Astrocyte (in vitro differentiated cells and primary cell): ENCODE measurements at places on chromosomes 4 and X.
A peak's percentile ranks its signal among the peaks of the same experiment; 100 is the strongest.

DNA sequence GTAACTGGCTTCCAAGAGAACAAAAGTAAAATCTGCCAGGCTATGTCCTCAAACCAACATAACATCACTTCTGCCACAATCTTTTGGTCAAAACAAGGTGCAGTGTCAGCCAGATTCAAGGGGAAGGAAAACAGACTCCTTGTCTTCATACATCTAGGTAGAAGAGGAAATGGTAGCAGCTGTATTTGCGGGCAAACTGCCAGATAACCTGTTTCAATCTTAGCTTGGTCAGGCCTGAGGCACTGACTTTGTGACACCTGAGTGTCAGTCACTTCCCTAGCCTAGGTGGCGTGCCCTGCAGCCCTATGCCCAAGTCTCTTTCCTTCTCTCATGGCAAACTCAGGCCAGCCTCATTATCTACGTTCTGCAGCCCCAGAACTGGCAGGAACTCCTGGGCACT is 146.2 kb upstream of the JADE1 start:
- no peak for DNase-seq

- DNase-seq, result peak; percentile 77
Observed at GRCh38 chr4:128349921-128350320, 62.3 kb upstream of the PGRMC2 start.

- DNase-seq, result no peak
Observed at GRCh38 chr4:96455045-96455720, 615.3 kb downstream of the PDHA2 start.

DNA sequence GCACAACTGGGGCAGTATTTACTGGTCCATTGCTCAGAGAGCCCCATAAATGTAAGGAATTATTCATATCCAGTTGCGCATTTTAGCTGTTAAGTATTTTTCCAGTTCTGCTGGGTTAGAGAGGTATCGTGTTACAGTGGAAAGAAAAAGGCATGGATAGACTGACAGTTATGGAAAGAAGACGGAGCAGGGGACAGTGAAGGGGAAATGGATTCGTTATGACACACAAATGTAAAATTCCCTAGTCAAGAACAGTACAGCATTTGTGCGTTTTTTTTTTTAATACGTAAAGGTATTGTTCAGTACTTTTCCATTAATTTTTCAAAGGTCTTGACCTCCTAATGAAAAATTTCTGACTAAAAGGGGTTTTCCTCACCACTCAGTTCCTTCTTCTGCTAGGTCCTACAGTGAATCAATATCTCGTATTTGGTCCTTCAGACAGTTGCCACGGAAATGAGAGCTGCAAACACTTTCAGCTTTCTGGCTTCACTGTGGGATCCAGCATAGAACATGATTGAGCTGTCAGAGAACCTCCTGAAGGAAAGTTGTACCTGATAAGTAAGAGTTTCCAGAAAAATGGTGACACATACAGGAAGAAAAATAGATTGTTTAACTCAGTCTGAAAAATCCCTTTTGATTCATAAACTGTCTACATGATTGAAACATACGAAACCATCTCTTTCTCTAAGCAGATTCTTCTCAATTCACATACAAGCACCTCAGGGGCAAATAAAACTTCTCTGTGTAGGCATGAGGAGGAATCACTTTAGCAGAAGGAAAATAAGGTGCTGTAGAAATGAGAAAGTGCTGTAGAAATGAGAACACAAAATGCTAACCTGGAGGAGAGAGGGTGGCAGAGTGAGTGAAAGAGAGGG is 21.8 kb upstream of the BBS12 start:
- DNase-seq, result peak; percentile 8

GRCh38 chr4:135538698-135539097 is 1337.1 kb upstream of the PABPC4L start:
- DNase-seq, result no peak

- DNase-seq, result peak; percentile 23
Observed at GRCh38 chrX:8988446-8988845, 45.5 kb downstream of the FAM9B start.

GRCh38 chr4:150251752-150252190 is 173.5 kb downstream of the DCLK2 start:
- no peak for DNase-seq

GRCh38 chrX:40875476-40875875 is 140.1 kb upstream of the MED14 start:
- peak; percentile 13 for DNase-seq

- DNase-seq, result peak; percentile 54
Observed at GRCh38 chrX:53093177-53093655, 726 bp upstream of the KANTR start.

DNA sequence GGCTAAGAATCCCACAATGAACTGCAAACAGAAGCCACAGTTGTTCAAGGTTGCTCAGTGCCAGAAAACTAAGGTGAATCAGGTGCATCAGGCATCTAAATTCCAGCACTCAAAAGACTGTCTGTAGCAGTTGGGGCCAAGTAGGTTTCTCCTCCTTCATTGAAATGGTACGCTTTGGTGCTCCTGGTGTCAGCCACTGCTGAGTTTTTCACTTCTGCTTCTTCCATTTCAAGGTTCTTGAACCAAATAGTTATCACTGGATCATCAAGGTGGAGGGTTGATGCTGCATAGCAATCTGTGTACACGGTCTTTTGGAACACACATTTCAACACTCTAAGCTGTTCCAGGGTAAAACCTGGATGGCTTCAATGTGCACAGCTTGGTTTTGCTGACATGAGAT is 74.4 kb downstream of the TMA16 start:
- no peak for DNase-seq

GRCh38 chrX:85375333-85375738 is 4.1 kb downstream of the POF1B start:
- DNase-seq, result no peak

DNA sequence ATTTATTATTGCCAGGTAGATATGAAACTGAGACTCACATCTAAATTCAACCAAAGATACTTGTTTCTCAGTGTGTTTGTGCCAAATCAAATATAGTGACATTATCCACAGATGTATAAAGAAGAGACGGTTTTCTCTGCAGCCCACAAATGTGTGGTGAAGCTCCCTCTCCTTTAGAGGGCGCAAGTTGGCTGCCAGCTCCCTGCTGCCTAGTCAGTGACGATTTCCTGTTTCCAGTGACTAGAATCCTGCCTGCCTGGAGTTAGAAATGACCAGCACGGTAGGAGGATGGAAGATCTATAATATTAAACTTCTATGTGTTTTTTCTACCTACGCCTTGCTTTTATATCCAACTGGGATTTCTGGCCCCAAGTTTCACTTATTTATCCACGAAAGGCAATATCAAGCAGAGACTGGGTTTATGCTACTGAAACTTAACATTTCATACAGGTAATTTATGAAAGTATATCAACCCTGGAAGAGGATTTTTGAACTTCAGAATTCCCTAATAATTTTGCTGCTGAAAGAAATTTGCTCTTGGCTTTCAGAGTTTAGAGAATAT is 1793.7 kb upstream of the TENM3 start:
- peak; percentile 37 for DNase-seq

GRCh38 chr4:56209767-56210166 is 177.5 kb downstream of the AASDH start:
- DNase-seq, result no peak

GRCh38 chr4:113368056-113368455 is 318.6 kb downstream of the ANK2 start:
- DNase-seq, result peak; percentile 87

- DNase-seq, result no peak
Observed at GRCh38 chr4:89834486-89835209, 2.3 kb downstream of the SNCA start.

DNA sequence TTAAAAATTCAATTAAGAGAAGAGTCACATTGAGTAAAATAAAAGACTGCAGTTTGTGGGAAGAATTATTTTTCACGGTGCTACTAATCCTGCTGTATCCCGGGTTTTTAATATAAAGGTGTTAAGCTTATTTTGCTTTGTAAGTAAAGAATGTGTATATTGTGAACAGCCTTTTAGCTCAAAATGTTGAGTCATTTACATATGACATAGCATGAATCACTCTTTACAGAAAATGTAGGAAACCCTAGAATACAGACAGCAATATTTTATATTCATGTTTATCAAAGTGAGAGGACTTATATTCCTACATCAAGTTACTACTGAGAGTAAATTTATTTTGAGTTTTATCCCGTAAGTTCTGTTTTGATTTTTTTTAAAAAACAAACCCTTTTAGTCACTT is 39.7 kb downstream of the IRS4 start:
- no peak for DNase-seq

DNA sequence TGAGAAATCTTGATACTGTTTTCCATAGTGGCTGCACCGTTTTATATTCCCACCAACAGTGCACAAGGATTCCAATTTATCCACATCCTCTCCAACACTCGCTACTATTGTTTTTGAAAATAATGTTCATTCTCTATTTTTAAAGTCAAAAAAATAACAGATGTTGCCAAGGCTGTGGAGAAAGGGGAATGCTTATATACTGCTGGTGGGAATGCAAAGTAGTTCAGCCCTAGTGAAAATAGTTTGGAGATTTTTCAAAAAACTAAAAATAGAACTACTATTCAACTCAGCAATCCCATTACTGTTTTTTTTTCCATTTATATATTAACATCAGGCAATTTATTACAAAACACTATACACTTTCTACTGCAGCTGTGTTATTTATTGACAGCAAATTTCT is 208.7 kb downstream of the CBLL2 start:
- DNase-seq, result peak; percentile 15

GRCh38 chrX:70456256-70456655 is 11.6 kb downstream of the DLG3 start:
- DNase-seq, result no peak

DNA sequence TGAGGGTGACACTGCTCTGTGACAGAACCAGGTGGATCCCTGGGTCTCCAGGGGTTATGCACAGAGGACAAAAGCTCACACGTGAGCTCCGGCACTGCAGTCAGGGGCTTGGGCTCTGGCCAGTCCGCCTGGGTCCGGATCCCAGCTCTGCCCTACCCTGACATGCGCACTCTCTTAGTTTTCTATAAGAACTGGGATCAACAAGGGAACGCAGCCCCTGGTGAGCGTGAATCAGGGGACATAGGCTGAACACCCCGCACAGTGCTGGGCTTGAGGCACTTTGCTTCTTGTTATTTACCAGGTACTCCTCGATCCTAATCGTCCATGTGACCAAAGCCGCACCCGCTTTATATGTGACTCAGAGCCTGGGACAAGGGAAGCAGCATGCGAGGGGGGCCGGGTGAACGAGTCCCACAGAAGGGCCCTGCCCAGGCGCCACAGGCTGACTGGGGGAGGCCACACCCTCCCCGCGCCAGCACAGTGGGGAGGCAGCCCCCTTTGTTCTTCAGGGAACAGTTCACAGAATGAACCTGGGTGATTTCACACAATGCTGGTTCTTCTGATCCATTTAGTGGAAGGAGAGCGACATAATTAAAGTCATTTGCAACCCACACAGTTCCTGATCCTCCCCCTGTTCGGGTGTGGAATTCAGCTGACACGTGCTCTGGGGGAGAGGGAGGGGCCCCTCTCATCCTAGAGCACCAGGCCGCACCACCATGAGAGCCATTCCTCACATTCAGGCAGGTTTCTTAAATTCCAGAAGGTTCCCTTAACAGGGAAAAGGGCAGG is 55.5 kb downstream of the WFS1 start:
- DNase-seq, result peak; percentile 23

DNA sequence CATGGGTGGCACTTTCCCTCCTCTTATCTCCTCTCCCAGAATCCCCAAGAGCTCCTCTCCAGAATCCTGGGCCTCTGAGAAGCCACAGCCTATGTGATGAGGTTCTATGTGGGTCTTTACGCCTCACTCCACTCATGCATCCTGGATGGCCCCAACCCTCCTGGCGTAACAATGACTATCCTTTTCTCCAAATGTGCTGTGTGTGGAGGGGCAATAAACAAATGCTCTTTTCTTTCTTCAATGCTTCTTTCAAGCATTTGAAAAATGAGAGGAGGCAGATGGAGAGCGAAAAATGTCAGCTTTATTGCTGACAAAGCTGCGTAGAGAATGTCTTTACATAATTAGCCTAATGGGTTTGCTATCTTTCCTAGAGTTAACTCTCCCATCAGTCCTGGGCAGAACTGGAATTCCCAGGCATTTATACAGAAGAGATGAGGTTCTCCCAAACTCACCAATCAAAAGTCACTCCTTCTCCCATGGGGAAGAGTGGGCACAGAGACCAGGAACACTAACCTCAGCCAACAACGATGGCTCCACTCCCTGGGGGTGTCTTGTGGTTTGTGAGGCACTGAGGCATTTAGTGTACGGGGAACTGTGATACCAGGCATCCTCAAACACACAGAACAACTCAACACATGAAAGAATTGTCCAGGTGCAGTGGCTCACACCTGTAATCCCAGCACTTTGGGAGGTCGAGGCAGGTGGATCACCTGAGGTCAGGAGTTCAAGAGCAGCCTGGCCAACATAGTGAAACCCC is 118.9 kb upstream of the SLC34A2 start:
- DNase-seq, result no peak

GRCh38 chrX:68994135-68994890 is 165.5 kb downstream of the EFNB1 start:
- no peak for DNase-seq

GRCh38 chr4:87872028-87872427 is 39.3 kb downstream of the MEPE start:
- DNase-seq, result no peak
